ENCODE measurements at places on chromosomes 16 and 17.

GRCh38 chr16:74667255-74667700 lies 601 bp upstream of the RFWD3 start:
- no peak for DNase-seq

GRCh38 chr16:49756775-49757558 lies 98.9 kb downstream of the ZNF423 start:
- no peak for DNase-seq

DNA sequence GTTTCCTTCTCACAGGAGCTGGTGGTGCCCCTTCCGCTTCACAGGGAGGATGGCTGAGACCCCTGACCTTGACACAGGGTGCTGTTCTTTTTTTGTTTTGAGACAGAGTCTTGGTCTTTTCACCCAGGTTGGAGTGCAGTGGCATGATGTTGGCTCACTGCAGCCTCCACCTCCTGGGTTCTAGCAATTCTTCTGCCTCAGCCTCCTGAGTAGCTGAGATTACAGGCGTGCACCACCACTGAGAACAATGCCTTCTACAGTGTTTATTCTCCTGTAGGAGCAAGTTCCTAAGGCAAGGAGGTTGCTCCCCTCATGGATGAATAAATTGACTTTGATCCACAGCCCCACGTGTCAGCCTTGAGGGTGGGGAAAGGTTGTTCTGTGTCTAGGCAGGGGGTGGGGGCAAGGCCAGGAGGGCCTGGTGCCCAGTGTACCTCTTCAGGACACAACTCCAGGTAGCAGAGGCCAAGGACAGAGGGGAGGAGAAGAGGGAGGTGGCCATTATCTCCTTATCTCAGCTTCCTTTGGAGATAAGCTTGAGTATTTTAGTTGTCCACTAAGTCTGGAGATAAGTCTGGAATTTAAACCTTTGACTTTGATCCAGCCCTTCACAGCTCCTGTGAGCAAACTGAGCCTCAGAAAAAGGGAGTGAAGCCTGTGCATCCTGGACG lies 159.4 kb downstream of the SEC14L1 start:
- no peak for DNase-seq

GRCh38 chr17:34341916-34342315 lies 14.4 kb upstream of the CCL13 start:
- DNase-seq = no peak

- no peak for DNase-seq
Observed at GRCh38 chr16:35585411-35585810, 2126.0 kb downstream of the TP53TG3F start.

DNA sequence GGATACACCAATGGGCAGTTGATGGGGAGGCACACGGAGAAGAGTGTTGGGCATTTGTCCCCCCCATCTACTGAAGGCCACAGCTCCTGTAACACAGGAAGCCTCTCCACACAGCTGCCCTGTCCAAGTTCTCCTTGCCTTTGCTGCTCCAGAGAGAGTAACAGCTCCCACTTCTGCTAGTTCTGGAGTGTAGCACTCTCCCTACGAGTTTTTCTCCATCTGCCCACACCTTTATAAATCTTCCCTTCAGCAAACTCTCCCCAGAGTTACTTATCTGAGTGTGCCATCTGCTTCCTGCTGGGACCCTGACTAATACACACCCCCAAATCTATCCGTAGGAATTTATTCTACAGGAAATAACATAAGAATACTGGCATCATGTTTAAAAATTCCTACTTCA lies 42.6 kb upstream of the ERN1 start:
- no peak for DNase-seq

DNA sequence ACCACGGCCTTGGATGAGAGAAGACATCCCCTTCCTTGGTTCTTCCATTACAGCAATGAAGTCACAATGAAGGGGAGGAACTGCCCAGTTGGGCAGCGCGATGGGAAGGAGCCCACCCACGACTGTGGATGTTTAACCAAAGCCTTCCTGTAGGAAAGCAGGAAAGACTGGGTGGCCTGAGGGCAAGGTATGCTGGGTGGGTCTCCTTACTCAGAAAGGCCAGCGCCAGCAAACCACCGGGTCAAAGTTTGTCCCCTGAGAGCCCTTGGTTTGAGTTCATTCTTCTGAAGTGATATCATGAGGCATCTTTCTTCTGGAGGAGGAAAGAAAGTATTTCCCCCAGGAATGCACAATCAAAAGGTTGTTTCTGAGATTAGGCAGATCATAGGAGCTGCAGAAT lies 105.2 kb downstream of the C16orf95 start:
- DNase-seq = no peak

DNA sequence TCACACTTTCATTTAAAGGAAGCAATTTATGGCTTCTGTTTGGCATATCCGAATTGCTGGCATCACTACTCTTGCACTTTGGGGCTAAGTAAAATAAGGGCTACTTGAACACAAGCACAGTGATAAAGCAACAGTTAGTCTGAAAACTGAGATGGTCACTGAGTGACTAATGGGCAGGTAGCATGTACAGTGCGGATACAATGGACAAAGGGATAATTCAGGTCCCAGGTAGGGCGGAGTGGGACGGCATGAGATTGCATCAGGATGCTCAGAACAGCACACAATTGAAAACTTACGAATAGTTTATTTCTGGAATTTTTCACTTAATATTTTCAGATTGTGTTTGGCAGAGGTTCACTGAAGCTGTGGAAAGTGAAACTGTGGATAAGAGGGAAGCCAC lies 9.2 kb upstream of the SMIM36 start:
- DNase-seq = no peak

- no peak for DNase-seq
Observed at GRCh38 chr16:82943371-82943770, 316.6 kb downstream of the CDH13 start.

- DNase-seq = no peak
Observed at GRCh38 chr16:86219655-86220445, 290.5 kb upstream of the FOXF1 start.

- DNase-seq = no peak
Observed at GRCh38 chr16:8751481-8752311, 45.7 kb downstream of the TMEM186 start.

- no peak for DNase-seq
Observed at GRCh38 chr17:48556229-48556575, 11.3 kb upstream of the HOXB2 start.

DNA sequence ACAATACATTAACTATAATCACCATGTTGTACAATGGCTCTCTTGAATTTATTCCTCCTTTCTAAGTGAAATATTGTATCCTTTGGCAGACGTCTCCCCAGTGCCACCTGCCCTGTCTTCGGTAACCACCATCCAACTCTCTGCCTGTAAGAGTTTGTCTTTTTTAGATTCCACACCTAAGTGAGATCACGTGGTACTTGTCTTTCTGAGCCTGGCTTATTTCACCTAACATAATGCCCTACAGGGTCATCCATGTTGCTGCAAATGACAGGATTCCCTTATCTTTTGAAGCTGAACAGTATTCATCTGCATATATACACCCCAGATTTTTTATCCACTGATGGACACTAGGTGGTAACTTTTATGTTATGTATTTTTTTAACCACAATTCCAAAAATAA lies 24.2 kb downstream of the ORC6 start:
- DNase-seq = no peak

- DNase-seq = peak; percentile 22
Observed at GRCh38 chr16:57045694-57046381, 46.5 kb upstream of the CPNE2 start.

- DNase-seq = no peak
Observed at GRCh38 chr16:56728980-56729734, 772 bp upstream of the NUP93 start.

DNA sequence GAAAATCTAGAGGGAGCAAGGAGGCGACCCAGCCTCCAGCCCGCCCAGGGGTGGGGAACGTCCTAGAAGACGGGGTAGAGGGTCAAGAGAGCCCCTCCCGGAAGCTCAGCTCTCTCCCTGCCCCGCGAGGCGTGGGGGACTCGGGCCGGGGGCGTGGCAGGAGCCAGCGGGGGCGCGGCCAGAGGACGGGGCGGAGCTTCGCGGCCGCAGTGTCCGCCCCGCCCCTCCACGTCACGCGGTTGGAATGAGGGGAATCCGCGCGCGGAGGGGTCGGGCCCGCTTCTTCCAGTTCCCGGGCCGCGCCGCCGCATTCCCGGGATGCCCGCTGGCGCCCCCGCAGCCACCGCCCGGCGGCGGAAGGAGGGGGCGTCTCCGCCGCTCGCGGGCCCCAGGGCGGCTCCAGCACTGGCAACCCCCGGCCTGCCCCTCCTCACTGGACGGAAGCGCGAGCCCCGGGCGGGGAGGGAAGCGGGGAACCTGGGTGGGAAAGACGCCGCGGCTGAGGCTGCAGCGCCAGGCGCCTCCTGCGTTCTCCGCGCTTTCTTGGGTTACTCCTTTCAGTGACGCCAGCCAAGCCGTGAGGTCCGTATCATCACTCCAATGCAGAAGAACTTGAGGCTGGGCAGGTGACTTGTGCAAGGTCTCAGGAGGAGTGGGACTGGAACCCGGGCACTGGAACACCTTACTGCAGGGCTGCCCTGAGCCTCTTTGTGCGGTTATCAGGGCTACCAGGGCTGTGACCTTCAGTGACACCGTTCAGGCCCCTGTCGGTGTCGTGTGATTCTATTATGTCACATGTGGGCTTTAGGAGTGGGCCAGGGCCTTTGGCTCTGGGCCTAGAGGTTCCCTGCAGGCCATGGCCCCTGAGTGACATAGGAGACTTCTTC lies 4.3 kb downstream of the MYO1C start:
- peak; percentile 55 for DNase-seq

DNA sequence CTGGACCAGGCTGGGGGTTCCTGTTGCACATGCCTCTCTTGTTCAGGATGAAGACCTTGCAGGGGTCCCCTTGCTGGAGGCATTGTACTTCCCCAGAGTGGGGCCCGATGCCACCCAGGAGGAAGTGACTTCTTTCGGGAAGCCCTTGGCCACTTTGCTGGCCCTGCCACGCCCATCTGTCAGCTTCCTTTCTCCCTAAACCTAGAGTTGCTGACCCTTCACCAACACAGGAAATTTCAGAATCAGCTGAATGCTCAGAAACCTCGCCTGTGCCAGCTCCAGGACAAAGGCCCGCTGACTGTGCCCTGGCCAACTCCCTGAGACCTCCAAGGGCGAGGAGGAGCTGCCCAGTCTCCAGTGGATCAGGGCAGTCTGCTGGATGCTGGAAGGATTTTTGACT lies 26.7 kb downstream of the WNT9B start:
- DNase-seq = no peak

DNA sequence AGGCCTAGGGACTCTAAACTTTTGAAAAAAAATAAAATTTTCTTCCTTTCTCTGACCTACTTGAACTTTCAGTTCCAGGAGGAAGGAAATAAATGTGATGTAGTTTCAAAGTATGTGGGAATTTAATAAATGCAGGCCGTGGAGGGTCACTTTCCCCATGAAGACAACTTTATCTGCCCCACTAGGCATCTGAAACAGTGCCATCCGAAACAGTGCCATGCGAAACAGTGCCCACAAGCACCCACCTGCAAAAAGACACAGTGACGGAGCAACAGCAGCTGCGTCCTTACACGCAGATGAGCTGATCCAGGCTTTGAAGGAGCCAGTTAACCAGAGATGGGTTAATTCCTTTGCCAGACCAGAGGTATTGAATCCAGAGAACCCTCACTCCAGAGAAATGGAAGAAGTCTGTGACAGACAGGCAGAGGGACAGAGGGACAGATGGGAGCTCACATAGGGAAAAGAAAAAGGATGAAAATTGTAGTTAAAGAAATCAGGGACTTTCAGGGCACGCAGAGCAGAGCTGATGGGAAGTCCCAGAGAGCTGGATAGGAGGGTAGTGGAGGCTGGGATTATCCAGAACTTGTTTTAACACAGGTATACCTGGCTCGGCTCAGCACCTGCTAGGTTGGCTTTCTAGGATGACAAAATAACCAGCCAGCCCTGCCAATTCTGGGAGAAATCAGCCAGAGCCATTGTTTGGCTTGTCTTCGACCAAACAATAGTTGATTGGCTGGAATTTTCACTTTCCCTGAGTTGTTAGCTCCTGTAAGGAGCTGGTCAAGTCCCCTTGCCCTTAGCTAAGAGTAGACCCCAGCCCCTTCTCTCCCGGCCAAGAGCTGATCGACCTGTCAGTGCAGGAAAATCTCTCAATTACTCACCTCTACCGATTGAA lies 17.1 kb upstream of the HOXB13 start:
- DNase-seq = no peak
